ENCODE measurements at places on chromosomes 3 and 15.

DNA sequence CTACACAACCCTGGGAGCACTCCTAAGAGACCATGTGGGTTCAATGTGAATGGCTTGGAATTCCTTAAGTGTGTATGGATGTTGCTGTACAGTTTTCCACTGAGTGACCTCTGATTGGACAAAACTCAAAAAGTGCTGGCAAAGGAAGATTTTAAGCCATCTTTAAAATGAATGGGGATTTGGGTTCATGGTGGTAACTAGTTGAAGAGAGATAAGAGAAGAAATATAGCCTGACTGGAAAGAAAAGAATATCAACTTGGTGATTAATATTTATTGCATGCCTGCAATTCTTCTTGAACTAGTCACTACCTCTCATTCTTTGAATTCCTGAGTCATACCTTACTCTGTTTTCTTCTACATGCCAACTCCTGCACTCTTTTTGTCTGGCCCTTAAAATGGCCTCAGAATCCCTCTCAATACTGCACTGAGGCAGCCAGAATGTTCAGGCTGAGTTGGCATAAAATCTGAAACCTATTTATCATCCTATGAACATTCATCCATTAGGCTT is 124.7 kb downstream of the RPL22L1 start:
- H3K27ac ChIP-seq, result no peak overlapping the region
- H3K4me3 ChIP-seq, result no peak overlapping the region
- DNase-seq, result no peak
- no peaks in the 10 kb centered on the region for H3K4me1 ChIP-seq

DNA sequence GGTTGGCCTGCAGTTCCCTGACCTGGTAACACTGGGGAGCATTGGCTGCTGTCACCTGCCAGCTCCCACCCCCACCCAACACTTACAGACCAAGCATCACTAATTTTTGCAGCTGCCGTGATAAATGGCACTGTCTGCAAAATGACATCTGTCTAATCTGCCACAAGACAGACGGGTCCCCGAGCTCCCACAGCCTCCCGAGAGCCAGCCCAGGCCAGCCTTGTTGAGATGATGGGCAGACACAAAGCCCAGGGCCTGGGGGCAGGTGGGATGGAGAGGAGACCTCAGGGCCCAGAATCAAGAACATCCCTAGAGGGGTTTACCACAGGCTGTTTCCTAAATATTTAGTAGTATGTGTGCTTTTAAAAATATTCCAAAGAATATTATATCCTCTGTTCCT is 203.4 kb downstream of the TBC1D2B start:
- H3K36me3 ChIP-seq, result no peaks in the 10 kb centered on the region
- H3K4me3 ChIP-seq, result no peak overlapping the region
- no peaks in the 10 kb centered on the region for H3K27me3 ChIP-seq
- DNase-seq, result no peak
- H3K27ac ChIP-seq, result no peak overlapping the region

- no peaks in the 10 kb centered on the region for H3K27me3 ChIP-seq
- H3K4me1 ChIP-seq, result peaks cover 61% of the 10 kb centered on the region
- no peak overlapping the region for H3K27ac ChIP-seq
- DNase-seq, result no peak
These were observed 111.3 kb downstream of the AKAP13 start for GRCh38 chr15:85491691-85492090.

DNA sequence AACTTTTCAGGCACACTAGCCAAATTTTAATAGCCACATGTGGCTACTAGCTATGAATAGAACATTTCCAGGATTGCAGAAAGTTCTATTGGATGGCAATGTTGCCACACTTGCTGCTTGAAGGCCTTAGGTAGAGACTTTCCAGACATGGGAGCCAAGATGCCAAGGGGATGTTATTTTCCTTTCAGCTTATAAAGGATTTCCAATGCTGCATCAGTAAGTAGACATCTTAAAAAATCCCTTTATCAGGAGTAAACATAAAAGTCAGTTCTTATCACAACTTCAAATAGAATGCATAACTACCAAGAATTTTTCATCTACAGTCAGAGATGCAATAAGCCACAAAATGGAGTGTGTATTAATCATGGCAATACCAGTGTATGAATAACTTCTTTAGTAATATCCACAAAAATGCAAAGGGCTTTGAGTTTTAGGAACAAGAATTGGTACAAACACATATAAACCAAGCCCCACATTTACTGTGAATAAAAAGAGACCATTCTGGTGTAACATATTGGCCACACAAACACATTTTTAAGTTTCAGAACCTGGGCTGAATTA is 457.1 kb upstream of the ADAMTS9 start:
- no peaks in the 10 kb centered on the region for H3K27me3 ChIP-seq
- H3K4me1 ChIP-seq, result no peaks in the 10 kb centered on the region
- H3K36me3 ChIP-seq, result no peaks in the 10 kb centered on the region
- no peak overlapping the region for H3K4me3 ChIP-seq
- no peak overlapping the region for H3K27ac ChIP-seq
- no peak for DNase-seq

DNA sequence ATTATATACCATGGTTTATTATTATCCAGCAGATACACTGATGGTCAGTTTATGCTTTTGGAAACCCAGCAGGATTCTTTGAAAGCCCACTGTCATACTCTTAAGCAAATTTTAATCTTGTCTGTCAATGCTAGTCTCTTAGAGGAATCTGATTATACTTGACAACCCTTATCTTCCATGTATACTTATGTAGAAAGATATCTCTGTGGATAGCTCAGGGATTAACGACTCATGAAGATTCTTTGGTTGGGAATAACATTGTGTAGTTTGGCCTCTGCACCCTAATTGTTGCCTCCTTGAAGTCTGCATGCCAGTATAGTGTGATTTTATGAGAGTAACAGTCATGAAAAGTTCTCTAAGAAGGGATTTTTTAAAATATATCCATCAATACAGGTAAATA is 33.0 kb downstream of the FILIP1L start:
- H3K4me3 ChIP-seq, result no peak overlapping the region
- no peaks in the 10 kb centered on the region for H3K27me3 ChIP-seq
- no peak for DNase-seq
- H3K27ac ChIP-seq, result no peak overlapping the region
- peaks cover 11% of the 10 kb centered on the region for H3K4me1 ChIP-seq

DNA sequence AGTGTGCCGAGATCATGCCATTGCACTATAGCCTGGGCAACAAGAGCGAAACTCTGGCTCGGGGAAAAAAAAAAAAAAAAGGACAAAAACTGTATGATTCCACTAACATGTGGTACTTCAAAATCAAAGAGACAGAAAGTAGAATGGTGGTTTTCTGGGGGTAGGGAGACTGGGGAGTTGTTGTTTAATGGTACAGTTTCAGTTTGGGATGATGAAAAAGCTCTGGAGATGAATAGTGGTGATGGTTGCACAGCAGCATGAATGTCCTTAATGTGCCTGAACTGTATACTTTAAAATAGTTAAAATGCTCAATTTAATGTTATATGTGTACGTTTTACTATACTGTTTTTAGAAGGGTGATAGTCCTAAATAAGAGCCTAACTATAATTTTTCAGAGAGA is 27.4 kb downstream of the RAD51 start:
- no peaks in the 10 kb centered on the region for H3K27me3 ChIP-seq
- H3K4me1 ChIP-seq, result peaks cover 21% of the 10 kb centered on the region
- DNase-seq, result no peak
- H3K36me3 ChIP-seq, result peaks cover 26% of the 10 kb centered on the region
- peak overlapping the region; percentile 57 for H3K27ac ChIP-seq
- H3K4me3 ChIP-seq, result peak overlapping the region; percentile 11

GRCh38 chr15:44011238-44011854 is 183.7 kb downstream of the FRMD5 start:
- H3K27ac ChIP-seq, result no peak overlapping the region
- DNase-seq, result no peak
- no peaks in the 10 kb centered on the region for H3K36me3 ChIP-seq
- H3K4me1 ChIP-seq, result no peaks in the 10 kb centered on the region
- no peak overlapping the region for H3K4me3 ChIP-seq

GRCh38 chr15:23438816-23439466 is 8.1 kb downstream of the GOLGA6L2 start:
- H3K4me3 ChIP-seq, result no peak overlapping the region
- peaks cover 7% of the 10 kb centered on the region for H3K27me3 ChIP-seq
- no peak for DNase-seq
- no peaks in the 10 kb centered on the region for H3K36me3 ChIP-seq
- no peak overlapping the region for H3K27ac ChIP-seq

DNA sequence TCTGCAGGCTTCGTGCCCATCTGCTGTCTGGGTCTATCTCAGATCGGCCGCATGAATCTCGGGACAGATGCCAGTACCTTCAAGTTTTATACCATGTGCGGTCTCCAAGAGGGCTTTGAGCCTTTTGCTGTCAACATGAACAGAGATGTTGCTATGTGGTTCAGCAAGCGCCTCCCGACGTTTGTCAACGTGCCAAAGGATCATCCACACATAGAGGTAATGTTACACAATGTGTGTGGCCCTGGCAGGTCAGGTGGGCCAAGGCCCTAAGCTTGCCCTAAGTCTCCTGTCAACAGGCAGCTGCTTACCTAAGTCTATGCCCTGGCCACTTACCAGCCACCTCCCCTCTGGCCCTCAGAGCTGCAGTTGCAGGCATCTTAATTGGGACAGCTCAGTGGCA is 324.0 kb upstream of the CHRM5 start:
- no peaks in the 10 kb centered on the region for H3K4me1 ChIP-seq
- no peaks in the 10 kb centered on the region for H3K36me3 ChIP-seq
- H3K4me3 ChIP-seq, result no peak overlapping the region
- no peak for DNase-seq
- H3K27me3 ChIP-seq, result peaks cover 5% of the 10 kb centered on the region

GRCh38 chr3:177340243-177340830 is 143.1 kb upstream of the TBL1XR1 start:
- H3K4me1 ChIP-seq, result peaks cover 62% of the 10 kb centered on the region
- peaks cover 1% of the 10 kb centered on the region for H3K36me3 ChIP-seq
- H3K27ac ChIP-seq, result no peak overlapping the region
- no peaks in the 10 kb centered on the region for H3K27me3 ChIP-seq
- H3K4me3 ChIP-seq, result no peak overlapping the region
- no peak for DNase-seq

GRCh38 chr3:98734306-98734705 is 28.8 kb upstream of the ST3GAL6 start:
- peaks cover 87% of the 10 kb centered on the region for H3K27me3 ChIP-seq
- DNase-seq, result no peak
- H3K4me3 ChIP-seq, result peak overlapping the region; percentile 71
- no peaks in the 10 kb centered on the region for H3K36me3 ChIP-seq
- no peak overlapping the region for H3K27ac ChIP-seq

DNA sequence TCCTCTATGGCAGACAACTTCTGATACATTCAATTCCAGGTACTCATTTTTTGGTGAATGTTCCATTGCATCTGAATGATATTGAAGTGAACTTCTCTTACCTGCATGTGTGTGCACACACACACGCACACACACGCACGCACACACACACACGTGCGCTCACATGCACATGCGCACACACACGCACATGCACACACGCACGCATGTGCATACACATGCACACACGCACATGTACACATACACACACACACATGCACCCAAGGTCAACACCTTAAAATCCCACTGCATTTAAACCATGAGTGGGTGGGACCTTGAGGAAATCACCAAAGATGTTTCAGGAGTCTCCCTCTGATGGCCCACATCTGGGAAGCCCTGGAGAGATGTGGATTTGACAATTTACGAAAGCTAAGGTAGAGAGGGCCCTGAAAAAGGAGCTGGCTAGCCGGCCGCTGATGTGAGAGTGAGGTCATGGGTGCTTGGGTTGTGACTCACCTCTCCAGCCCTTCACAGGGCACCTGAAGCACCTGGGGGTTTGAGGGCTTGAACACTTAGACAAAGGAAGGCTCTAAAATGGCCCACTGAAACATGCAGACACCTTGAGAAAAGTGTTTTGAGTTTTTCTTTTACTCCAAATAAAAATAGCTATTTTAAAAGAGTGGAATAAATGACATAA is 269.1 kb upstream of the LRRFIP2 start:
- no peaks in the 10 kb centered on the region for H3K36me3 ChIP-seq
- H3K27me3 ChIP-seq, result peaks cover 7% of the 10 kb centered on the region
- H3K4me3 ChIP-seq, result no peak overlapping the region
- DNase-seq, result no peak

- DNase-seq, result peak; percentile 19
- H3K27me3 ChIP-seq, result peaks cover 24% of the 10 kb centered on the region
- H3K4me3 ChIP-seq, result no peak overlapping the region
- H3K27ac ChIP-seq, result no peak overlapping the region
- H3K4me1 ChIP-seq, result peaks cover 12% of the 10 kb centered on the region
- peaks cover 2% of the 10 kb centered on the region for H3K36me3 ChIP-seq
These were observed 4.4 kb upstream of the CLDN11 start for GRCh38 chr3:170414202-170414663.

DNA sequence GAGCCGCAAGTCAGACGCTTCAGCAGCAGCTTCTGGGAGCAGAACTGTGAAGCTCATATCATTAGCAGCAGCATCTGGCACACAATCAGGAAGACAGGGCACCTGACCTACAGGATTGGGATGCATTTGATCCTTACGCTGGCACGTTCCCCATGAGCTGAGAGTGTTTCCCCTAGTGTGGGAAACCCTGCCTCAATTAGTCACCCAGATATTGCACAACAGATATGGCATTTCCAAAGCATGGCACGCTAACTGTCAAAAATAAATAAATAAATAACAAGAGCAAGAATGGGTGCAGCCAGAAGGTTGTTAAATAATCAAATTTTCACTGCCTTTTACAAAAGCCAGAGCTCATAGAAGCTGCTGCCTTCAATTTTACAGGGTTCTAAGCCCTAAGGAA is 189.6 kb upstream of the THBS1 start:
- H3K27ac ChIP-seq, result no peak overlapping the region
- no peaks in the 10 kb centered on the region for H3K4me1 ChIP-seq
- no peak for DNase-seq
- H3K36me3 ChIP-seq, result no peaks in the 10 kb centered on the region
- H3K4me3 ChIP-seq, result no peak overlapping the region

DNA sequence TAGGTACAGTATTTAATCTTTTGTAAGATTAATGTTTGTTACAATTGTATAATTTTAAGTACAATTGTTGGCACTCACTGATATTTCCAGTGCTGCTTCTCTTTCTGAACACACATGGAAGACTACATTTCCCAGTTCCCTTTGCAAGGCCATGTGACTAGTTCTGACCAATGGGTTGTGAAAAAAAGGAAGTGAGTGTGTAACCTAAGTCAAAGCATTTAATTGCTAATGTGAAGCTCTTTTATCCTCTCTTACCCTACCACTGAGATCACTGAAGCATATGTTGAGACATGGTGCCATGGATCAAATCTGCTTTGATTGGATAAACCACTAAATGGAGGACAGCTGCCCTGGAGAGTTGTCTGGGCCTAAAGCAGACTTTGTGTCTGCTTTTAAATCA is 83.9 kb upstream of the PLXND1 start:
- peaks cover 10% of the 10 kb centered on the region for H3K4me1 ChIP-seq
- DNase-seq, result no peak
- no peaks in the 10 kb centered on the region for H3K27me3 ChIP-seq
- peaks cover 2% of the 10 kb centered on the region for H3K36me3 ChIP-seq
- no peak overlapping the region for H3K27ac ChIP-seq

GRCh38 chr3:188875413-188875812 is 296.4 kb upstream of the TPRG1 start:
- H3K36me3 ChIP-seq, result peaks cover 11% of the 10 kb centered on the region
- no peak overlapping the region for H3K4me3 ChIP-seq
- H3K27ac ChIP-seq, result no peak overlapping the region
- peaks cover 8% of the 10 kb centered on the region for H3K4me1 ChIP-seq
- no peaks in the 10 kb centered on the region for H3K27me3 ChIP-seq

Measured in activated naive CD8-positive, alpha-beta T cell treated with anti-CD3 and anti-CD28 coated beads for 36 hours (primary cell).